ENCODE measurements at places on chromosomes 16 and 17.

DNA sequence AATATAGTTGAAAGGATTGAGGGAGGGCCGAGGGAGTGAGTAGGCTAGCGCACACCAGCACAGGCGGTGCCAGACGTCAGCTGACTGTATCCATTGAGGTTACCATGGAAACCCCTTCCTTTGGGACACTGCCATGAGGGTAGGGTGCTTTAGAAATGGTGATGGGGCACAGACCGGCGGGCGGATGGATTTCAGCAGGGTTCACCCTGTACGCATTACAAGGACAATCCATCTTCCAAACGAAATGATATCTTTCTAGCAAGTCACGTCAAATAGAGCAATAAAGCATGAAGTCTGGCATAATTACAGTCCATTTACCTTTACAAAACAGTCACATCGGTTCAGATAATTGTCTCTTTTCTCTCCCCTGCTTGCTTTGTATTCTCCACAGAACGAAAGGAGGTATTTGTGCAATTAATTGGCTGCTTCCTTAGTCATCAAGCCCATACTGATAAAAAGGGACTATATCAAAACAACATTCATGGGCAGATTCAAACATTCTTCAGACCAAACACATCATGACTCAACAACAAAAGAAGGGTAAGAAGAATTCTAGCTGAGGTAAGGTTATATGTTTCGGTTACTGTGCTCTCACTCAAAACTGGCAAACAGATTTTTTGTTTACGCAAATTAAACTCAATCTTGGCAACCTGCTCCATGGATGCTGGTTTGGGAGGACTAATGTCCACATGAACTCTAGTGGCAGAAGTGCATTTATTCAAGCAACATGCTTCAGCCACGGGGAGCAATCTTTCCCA, 140.6 kb downstream of the CDK5R1 start:
- no peak for DNase-seq

GRCh38 chr17:65609749-65610148, 48.3 kb upstream of the AXIN2 start:
- DNase-seq, result no peak

- DNase-seq, result peak; percentile 71
Observed at GRCh38 chr16:89115216-89115861, 21.7 kb downstream of the ACSF3 start.

GRCh38 chr17:47686664-47687327, 7.2 kb upstream of the TBKBP1 start:
- DNase-seq, result no peak

GRCh38 chr17:47099451-47099986, 89.6 kb downstream of the CDC27 start:
- no peak for DNase-seq

DNA sequence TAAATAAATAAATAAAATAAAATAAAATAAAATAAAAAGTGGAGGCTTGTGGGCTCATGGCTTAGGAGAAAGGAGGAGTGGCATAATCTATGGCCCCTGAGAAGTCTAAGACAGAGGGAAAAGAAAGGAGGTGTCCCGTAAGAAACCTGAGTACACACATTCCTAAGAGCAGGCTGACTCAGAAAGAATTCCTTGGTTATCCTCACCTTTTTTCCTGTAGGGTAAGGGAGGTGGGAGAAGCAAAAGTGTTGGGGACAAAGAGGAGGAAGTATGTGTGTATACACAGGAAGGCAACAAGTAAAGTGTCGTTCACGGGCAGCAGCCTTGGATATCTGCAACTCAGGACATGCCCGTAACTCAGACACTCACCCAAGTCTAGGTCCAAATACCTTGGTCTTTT, 29.3 kb downstream of the MARF1 start:
- no peak for DNase-seq

DNA sequence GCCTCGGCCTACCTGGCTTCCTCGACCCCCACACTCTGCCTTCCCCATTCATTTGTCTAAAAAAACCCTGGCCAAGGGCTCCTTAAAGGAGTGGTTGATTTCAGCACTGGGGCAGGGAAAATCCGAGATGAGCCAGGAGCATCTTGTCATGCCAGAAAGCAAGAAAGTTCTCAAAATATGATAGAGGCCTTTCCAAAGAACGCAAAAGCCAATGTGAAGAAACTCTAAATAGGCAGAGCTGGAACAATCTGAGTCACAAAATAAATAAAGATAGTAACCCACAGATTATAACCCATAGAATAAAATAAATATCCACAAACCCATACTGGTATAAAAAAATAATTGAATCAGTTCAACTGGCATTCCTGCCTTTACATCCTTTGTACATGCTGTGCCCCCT, 192.3 kb upstream of the SALL1 start:
- DNase-seq, result no peak

All from stimulated activated CD4-positive, alpha-beta T cell treated with anti-CD3 and anti-CD28 coated beads, Interleukin-12 subunit alpha, Interleukin-12 subunit beta, amount 100 ng/mL, for 4 hours (primary cell).